Activated CD4-positive, alpha-beta T cell treated with anti-CD3 and anti-CD28 coated beads, Interleukin-2, amount 50 U/mL, for 48 hours (primary cell): ENCODE measurements at places on chromosomes 2 and 18.

DNA sequence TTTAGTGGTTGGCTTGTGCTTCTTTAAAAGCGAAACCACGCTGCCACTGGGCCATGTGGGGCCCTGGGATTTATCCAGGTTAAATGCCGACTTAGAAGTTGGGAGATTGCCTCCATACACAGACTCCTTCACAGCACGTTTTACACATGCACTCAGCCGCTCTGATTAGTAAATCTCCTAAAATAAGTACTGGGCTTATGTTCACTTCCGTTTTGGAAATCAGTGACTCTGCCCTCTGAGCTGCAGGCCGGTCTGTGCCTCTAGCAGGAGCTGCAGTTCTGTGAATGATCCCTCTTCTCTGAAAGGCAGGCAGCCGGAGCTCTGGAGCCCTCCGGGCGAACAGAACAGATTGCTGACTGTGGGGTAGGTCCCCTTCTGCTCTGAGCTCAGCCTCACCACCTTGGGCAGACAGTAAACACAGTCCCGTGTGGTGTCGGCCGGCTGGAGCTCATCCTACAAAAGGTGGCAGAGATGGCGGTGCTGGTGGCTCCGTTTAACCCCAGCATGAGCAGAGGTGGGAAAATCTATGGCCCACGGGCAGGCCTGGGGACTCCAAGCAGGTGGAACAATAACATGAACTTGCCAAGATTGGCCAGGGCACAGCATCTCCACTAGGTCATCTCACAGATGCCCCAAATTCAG is 9.8 kb upstream of the RAB17 start:
- DNase-seq, result no peak

GRCh38 chr2:120624738-120625446 is 110.8 kb upstream of the GLI2 start:
- no peak for DNase-seq

GRCh38 chr18:55551227-55551626 is 36.8 kb downstream of the TCF4 start:
- DNase-seq, result no peak

DNA sequence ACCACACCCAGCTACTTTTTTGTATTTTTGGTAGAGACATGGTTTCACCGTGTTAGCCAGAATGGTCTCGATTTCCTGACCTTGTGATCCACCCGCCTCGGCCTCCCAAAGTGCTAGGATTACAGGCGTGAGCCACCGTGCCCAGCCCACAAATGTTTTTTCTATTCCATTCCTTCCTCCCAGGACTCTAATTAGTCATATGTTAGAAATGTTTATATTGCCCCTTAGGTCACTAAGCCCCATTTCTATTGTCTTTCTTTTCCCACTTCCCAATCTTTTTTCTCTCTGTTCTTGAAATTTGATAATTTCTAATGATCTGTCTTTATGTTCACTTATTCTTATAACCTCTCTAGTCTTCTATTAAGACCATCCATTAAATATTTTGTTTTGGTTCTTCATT is 31.3 kb upstream of the CDCA7 start:
- DNase-seq, result no peak

DNA sequence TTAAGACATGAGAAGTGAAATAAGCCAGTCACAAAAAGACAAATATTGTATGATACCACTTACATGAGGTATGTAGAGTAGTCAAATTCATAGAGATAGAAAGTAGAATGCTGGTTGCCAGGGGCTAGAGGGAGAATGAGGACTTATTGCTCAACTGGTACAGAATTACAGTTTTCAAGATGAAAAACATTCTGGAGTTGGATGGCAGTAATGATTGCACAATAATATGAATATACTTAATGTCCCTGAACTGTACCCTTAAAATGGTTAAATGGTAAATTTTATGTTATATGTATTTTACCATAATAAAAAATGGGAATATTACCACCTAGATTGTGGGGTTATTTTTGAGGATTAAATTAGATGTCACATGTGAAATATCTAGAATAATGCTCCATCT is 341.2 kb downstream of the CLIP4 start:
- DNase-seq, result no peak
